ENCODE measurements at places on chromosomes 1 and 21.
A peak's percentile ranks its signal among the peaks of the same experiment; 100 is the strongest.

- DNase-seq, result no peak
Measured at GRCh38 chr1:117183112-117183511, 27.6 kb downstream of the VTCN1 start.

DNA sequence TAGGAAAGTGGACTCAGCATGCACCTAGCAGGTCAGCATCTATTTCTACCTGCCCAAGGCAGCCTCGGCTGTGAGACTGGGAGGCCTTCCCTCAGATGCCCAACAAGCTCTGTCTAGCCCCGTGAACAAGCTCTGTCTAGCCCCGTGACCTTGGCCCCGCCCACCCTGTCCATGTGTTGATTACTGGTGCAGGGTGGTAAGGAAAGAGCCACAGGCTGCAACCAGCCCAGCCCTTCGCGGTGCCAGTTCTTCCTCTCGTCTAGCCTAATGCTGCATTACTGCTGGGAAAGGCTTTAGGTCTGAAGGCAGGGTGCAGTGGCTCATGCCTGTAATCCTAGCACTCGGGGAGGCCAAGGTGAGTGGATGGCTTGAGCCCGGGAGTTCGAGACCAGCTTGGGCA, 2.2 kb downstream of the GPR153 start:
- DNase-seq, result no peak

DNA sequence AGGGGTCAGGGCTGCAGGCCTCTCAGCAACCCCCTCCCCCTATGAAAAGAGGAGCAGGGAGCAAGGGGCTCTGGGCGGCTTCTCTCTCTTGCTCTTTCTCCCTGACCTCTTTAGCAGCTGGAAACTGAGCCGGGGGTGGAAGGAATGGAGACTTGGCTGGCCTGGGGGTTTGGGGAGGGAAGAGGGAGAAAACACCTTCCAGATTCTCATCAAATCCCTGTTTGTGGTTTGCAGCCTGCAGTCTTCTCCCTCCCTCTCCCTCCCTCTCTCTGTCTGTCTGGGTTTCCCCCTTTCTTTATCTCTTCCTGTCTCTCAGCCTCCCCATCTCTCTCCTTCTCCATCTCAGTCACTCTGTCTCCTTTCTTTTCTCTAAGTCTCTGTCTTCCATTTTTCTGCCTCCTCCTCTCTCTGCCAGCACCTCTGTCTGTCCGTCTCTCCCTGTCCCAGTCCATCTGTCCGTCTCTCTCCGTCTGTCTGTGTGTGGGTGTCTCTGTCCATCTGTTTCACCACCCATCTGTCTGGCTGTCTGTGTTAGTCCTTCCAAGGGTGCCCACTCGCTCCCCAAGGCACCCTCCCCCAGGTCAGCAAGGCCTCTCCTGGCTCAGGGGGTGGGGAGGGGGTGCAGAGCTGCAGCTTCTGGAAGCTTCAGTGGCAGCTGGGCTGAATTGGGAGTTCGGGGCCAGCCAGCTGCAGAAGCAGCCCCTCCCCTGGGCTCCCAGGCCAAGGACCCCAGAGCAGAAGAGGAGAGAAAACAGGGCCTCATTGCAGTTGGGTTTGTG, 6.2 kb downstream of the AHDC1 start:
- DNase-seq, result no peak

- DNase-seq, result no peak
Measured at GRCh38 chr1:18348354-18348753, 132.4 kb upstream of the KLHDC7A start.

DNA sequence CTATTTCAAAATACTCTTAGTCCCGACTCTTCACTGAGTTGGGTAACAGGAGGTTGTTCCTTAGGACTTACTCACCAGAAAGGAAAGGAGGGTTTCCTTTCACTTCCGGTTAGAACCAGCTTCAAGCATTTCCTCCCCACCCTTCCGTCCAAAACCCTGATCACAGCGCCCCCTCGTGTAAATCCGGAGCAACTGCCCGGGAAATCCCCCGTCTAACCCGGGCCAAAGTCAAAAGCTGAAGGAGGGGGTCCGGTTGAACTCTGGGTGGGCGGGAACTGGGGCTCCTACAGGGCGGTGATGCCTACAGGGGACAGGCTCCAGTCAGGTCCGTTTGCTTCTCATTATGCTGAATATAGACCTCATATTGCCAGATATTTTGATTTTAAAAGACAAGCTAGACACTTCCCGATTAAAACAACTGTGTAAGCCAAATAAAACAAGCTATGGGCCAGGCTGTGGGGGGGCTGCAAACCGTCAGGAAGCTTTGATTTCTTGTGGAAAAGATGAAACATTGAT, 15.0 kb upstream of the MTARC2 start:
- peak; percentile 57 for DNase-seq

DNA sequence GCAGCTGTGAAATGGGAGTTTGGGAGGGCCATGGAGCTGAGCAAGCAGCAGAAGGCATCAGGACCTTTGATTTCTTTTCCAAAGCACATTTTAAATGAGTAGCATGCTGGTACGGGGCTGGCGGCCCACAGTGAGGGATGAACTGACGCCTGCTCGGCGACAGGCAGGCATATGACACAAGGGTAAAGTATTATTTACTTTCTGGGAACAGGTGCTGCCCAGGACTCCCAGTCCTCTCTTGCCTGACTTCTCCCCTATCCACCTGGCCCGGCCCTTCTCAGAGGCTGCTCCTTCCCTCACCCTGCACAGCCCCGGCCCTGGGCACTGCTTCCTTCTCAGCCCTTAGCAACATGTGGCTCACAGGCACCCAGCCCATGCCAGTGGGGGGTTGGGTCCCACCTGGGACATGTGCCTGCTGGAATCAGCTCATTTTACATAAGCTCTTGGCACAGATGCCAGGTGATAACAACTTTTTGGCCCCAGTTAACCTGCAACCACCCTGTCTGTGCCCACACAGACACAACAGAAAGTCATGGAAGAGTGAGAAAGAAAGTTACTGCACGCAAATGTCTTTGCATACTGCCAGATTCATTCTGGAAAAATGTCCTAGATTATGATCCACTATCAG, 112.3 kb upstream of the GADD45A start:
- no peak for DNase-seq

DNA sequence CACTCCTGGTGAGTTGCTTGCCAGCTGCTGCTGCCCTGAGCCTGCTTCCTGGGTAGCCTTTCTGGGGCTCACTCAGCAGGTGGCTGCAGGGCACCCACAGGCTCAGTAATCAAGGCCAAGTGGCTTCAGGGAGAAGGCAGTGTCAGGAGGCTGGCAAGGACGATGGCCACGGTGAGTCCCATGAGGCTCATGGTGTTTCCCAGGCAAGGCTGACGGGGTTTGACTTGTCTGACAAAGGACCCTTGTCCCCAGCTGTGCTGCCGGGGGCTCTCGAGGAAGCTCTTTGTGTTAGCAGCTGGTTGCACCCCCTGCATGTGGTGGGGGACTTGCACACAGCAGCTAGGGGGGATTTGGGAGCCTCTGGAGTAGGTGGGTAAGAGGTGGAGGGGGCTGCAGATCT, 190.5 kb upstream of the C1orf174 start:
- no peak for DNase-seq

GRCh38 chr1:10253149-10253548, 42.8 kb downstream of the KIF1B start:
- DNase-seq, result no peak

DNA sequence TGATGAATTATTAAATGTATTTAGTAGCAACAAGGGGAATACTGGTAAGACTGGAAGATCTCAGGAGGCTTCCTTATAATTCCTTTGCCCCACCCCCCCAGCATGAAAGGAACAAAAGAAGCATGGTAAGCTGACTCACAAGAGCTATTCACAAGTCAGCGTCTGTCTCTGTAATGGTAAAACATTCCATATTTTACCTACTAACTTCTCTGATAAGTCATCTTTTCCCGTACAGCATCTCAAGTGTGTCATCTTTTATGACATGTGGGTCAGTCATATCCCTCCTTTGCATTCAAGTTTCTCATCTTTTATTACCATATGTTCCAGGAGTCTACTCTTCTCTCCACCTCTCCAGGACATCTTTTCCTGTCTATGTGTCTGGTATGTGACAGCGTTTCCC, 241.3 kb downstream of the PLA2G4A start:
- no peak for DNase-seq

DNA sequence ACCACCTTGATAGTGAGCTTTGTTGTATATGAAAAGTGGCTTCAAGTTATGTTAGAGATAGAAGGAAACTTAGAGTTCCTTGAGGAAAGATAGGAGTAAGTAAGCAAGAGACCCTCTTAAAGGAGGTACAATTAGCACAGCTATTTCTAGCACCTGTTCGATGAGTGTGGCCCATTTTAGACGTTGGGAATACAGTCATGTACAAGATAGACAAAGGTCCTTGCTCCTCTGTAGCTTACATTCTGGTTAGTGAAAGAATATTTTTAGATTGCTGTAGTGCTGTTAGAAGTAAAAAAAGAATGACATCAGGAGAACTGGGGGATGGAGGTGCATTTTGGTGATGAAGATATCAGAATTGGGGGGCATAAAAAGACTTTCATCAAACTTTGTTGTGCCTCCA, 47.5 kb downstream of the MRPS6 start:
- DNase-seq, result no peak

GRCh38 chr1:206893380-206893779, 3.9 kb upstream of the IL24 start:
- DNase-seq, result no peak

DNA sequence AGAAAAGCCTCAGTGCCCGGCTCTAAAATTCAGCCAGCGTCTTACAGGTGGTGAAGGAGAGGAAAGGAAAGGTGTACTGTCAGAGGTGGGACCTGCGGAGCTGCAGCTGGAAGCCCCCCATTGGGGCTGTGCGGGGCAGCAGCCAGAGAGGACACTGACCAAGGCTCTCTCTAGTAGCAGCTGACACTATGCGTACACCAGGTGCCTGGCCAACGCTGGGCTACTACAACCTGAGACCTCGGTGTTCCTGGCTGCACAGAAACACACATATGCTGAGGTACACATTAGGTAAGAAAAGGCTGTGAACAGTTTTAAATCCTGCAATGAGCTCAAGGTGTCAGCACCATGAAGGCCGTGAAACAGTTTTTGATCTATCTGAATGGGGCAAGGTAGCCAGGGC, 55.5 kb upstream of the EDN2 start:
- no peak for DNase-seq

DNA sequence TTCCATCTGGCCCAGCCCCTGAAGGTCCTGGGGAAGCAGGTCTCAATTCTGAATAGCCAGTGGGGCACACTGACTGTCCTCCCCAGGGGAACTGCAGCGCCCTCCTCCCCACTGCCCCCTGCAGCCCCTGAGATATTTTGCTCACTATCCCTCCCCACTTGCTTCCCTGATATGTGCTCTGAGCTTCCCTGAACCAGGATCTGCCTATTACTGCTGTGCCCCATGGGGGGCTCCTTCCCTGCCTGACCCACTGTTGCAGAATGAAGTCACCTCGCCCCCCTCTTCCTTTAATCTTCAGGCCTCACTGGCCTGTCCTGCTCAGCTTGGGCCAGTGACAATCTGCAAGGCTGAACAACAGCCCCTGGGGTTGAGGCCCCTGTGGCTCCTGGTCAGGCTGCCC, 89.8 kb downstream of the PTPRU start:
- DNase-seq, result no peak

GRCh38 chr1:112956544-112957132, 642 bp upstream of the SLC16A1 start:
- DNase-seq, result peak; percentile 28

- DNase-seq, result no peak
Measured at GRCh38 chr1:232978091-232978634, 27.8 kb downstream of the NTPCR start.

DNA sequence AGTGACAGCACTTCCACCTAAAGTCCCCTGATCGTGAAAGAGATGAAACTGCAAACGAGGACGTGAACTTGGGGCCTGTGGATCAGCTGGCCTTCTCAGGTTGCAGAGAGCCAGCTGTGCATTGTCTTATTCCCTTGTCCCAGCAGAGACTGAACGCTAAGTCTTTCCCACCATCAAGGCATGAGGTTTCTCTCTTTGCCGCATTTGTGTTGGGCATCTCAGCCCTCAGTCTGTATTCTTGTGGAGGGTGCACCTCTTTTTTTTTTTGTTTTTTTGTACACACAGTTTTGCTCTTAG, 71.4 kb downstream of the KIF26B start:
- DNase-seq, result no peak

GRCh38 chr1:68590473-68590872, 93.6 kb upstream of the DEPDC1 start:
- DNase-seq, result no peak

DNA sequence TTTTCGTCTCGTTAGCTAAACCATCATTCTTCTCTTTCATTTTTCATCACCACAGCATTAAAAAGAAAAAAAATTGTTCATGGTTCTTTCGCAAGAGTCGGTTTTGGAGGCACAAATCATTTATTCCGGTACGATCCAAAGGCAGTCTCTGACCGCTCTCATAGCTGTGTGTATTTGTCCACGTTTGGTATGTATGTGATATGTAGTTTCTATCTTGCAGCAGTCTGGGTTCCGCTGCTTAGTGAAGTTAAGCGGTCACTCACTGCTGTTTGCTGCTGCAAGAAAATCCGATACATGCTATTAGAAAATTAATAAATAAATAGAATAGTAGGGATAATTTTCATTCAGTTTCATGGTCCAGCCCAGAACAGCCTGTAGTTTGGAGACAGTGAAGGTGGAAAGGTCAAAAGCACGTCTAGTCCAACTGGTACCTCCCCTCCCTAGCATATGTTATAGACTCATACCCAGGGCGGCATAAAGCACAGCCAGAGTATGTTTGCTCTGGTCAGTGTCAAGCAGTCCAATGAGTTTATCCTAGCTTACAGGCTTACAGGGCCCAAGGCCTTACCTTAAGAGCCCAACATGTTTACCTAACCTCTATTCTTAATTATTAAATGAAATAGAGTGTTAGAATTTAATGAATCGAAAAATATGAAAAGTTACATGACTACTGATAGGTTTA, 2.5 kb downstream of the FMN2 start:
- DNase-seq, result no peak

GRCh38 chr1:204338360-204338759, 21.4 kb downstream of the PLEKHA6 start:
- no peak for DNase-seq

DNA sequence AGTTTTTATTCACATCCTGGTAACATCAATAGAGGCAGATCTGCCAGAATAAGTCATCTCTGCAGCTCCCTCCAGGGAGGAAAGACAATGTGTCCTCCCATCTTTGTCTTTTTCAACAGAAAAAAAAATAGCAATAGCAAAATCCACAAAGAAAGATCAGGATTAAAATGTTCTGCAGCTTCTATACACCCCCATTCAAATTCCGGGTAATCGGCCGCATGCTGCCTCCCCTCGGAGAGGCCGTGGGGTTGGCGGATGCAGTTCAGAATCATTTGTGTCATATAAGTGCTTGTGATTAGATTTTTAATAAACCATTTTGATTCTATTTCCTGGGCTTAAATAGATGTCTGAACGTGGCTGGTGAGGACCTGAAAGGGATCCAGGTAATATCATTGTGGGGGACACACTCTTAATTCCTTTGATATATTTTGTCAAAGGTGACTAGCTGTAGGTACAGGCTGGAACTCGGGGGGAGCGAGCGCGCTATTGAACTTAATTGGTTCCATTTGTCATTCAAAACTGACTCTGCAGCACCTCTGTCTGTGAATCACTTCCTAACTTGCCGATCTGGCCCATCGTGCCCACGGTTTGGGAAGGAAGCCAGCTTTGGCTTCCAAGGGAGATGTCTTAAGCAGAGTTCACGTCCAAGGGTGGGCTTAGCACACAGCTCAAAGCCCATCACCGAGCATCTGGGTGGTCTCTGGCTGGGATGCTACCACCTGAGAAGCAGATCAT, 85.6 kb upstream of the ARHGEF16 start:
- DNase-seq, result no peak
